ENCODE measurements at places on chromosomes 16 and 17. TPM values are rescaled to one million over a fixed set of nuclear protein-coding genes. Genes with fewer than 3 reads are reported as not detected.

VAT1L gene
- total RNA-seq = under 0.01 TPM

PRSS8 gene
- not detected for total RNA-seq

DRC3 gene
- total RNA-seq = 0.39 TPM

RNF227 gene
- total RNA-seq = 2.2 TPM

MCRIP1 gene
- total RNA-seq = 63.1 TPM

KRT222 gene
- 0.20 TPM for total RNA-seq

CPSF4L gene
- not detected for total RNA-seq

RHBDF1 gene
- 44.4 TPM for total RNA-seq

TBC1D3K gene
- not detected for total RNA-seq

DCXR gene
- total RNA-seq = 47.7 TPM

HOXB8 gene
- 1.5 TPM for total RNA-seq

FA2H gene
- total RNA-seq = not detected

CTRB2 gene
- total RNA-seq = not detected

MYH2 gene
- total RNA-seq = not detected

C17orf58 gene
- 14.3 TPM for total RNA-seq

ARL6IP1 gene
- total RNA-seq = 187 TPM

C17orf113 gene
- total RNA-seq = under 0.01 TPM

SAMD14 gene
- total RNA-seq = 0.59 TPM

CLEC18B gene
- 0.20 TPM for total RNA-seq

TRPV3 gene
- total RNA-seq = 1.1 TPM

CCNF gene
- 40.3 TPM for total RNA-seq

CDK5R1 gene
- 0.73 TPM for total RNA-seq

C1QTNF8 gene
- not detected for total RNA-seq

TCAP gene
- total RNA-seq = not detected

All from subcutaneous preadipocyte (primary cell).